ENCODE measurements at places on chromosomes 1 and 21.

DNA sequence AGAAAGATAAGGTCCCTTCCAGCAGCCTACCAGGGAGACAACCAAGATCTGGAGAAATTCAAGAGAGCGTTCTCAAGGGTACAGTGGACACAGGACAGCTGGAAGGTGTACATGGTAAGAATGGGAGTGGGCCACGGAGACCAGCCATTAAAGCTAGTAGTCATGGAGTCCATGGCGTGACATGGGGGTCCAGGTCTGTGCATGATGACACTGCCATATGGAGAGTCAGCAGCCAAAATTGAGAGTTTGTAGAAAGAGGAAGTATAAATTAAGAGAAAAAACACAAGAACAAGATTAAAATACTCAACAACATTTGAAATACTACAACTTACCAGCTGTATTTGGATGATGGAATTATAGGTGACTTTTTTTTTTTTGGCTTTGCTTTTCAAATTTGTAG lies 7.9 kb upstream of the LORICRIN start:
- DNase-seq: no peak

- DNase-seq: no peak
Measured at GRCh38 chr1:217315346-217315745, 315.5 kb downstream of the GPATCH2 start.

DNA sequence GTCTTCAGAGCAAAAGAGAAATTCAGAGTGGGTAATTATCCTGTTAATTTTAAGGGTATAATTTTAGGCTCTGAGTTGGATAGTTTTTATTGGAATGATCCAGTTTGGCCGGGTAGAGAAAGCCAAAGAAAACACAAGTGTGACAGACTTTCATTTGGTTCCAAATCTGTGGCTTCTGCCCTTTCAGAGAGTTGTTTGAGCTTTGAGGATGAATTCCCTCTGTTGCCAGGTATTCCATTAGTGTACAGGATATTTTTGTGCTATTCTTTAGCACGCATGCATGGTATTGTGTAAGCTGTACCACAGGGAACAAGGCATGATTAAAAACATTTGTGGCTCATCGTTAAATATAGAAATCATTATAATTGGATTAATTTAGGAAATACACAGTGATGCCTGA lies 384.4 kb downstream of the ADGRL2 start:
- DNase-seq: no peak

GRCh38 chr1:20399606-20400180 lies 86.3 kb downstream of the CAMK2N1 start:
- DNase-seq: no peak

DNA sequence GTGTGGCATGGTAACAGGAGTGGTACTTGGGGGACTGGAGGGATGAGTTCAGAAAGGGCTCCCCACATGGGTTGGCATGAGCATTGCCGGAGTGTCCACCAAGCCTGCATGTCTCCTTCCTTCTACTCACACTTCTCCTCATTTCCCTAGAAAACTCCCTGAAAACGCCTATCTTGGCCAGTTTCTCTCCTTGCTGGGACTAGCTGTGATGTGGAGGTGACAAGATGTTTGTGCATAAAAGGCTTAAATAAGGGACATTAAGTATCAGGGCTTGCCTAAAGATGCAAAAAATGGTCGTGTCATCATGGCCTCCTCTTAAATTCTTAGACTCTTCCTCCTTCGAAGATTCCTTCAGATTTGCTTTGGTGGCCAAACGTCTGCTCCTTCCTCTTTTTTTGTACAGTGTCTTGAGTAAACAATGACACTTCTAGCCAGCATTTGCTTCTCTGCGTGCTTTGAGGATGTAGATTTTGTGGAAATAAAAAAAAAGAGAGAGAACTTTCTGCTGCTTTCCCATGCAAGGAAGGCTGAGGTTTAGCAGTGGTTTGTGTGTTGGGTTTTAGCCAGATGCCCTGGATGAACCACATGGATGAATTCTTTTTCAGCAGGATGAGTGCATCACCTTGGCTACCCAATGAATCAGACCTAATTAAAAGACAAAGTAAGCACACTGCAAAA lies 239.1 kb upstream of the IRF2BP2 start:
- no peak for DNase-seq

DNA sequence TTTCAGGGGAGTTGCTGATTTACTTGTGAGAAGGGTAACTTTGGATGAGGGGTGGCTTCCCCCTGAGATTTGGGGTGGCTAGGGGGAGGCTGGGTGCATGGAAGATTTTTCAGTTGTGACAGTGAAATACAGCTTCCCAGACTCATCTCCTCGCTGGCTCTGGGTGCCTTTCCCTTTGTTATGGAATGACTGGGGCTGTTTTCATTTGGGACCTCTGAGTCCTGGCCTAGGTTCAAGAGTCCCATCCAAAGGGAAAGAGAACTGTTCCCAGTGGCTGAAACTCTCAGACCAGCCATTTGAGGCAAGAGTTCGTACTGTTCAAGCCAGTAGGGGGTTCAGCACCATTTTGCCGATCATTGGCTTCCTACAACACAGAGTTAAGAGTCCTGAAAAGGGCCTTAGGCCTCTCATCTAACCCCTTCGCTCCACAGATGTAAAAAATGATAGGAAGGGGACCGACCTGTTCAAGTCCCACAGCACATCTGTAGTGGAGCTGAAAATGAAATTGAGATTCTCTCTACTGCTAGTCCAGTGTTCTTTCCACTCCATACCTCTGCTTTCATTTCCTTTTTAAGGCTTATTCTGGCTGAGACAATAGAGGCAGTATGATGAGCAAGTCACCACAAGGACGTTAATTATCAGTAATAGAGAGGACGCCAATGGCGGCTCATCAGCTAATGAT lies 958 bp downstream of the DDR2 start:
- DNase-seq: no peak
